NCI-H748 treated with DMSO at 0.1 percent for 48 hours (cell line): ENCODE measurements at places on chromosomes 5 and 9.

DNA sequence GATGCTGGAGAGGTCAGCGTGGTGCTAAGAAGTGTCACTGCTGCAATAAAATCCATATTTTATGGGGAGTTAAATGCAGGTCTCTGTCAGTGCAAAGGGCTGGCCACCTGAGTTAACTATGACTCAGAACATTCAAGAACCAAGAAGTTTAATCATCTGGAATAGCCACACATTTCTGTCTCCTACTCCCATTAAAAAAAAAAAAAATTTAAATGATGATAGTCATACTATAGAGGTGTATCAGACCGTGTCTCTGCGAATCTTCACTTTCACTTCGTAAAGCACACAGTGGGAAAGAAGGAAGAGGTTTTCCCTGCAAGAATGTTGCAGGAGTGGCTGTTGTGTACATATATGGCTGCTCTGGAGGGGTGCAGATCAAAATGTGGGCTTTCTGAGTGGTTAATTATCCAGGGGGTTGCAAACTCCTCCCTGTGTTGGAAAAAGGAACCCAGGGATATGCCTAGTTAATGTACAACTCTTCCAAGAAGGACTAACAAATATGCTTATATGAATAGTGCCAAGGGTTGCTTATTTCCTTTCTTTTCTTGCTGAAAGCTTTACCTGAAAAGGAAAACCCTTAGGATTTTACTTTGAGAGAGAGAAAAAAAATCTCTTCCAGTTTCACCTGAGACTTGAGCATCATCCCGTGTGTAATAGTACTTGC, 1.5 kb downstream of the CDH6 start:
- DNase-seq = no peak

GRCh38 chr5:8865686-8866374, 680.0 kb downstream of the SEMA5A start:
- no peak for DNase-seq

DNA sequence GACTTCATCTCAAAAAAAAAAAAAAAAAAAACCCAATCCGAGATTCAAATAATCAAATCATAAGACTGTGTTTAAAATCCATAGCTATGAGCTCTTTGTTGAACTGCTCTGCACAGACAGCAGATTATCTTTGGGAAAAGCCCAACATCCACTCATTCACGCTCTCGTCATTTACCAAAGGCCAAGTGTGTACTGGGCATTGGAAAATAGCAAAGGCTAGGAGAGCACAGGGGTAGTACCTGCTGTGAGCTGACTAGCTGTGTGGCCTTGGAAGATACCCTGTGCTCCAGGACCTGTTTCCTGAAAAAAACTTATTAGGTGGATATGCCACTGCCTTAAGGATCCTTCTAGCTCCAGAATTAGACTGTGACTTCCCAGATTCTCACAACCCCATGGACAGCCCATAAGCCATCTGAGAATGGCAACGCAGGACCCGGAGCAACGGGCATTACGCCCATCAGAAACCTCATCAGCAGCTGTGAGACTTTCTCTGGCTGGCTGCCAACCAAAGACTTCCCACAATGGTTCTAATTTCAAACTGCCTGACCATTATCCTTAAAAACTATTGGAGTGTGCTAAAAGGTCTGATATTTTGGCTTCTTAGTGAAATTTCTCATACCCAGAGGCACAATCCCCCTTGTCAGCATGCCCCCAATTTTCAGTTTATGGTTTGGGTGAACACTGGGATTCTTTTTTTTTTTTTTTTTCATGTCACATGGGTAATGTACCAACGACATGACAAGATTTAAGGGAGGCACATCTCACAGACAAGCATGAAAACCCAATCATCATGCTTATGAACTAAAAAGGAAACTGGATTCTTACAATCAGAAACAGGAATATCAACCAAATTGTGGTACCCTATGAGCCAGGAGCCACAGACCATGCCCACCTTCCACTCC, 16.8 kb downstream of the SERINC5 start:
- DNase-seq = peak; percentile 83

DNA sequence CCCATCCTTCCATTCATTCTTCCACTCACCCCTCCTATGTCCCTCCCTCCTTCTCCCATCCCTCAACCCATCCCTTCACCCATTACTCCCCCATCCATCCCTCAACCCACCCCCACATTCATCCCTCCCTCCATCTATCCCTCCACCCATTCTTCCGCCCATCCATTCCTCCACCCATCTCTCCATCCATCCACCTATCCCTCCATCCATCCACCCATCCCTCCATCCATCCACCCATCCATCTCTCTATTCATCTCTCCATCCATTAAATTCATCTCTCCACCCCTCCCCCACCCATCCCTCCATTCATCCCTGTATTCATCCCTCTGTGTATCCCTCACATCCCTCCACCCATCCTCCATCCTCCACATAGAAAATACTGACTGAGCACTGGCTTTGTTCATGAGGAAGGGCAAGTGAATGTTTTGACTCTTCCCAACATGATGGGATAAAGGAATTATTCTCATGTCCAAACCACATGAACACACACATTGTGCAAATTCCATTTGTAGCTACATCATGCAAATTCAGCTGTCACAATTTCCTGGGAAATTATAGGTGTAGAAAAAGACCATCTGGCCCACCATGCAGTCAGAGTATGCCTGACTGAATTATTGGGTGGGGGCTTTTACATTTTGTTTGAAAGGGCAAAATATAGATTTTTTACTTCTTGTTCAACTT, 6.9 kb upstream of the VAV2 start:
- DNase-seq = no peak

- no peak for DNase-seq
Observed at GRCh38 chr9:131382850-131383729, 10.8 kb upstream of the PRRC2B start.

DNA sequence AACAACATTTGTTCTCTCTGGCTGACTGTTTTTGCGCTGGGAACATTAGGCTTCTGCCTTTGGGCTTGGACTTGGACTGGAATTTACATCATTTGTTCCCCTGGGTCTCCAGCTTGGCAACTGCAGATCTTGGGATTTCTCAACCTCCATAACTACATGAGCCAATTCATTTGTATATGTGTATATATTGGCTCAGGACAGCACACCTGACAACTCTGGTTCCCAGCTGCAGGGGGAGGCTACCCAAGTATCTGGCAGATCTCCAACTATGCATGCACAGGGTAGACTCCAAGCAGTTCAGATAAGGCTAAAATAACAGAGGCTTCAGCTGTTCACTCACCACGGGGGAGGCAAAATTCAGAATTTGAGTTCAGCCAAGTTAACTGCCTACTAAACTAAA, 31.6 kb upstream of the F2RL1 start:
- DNase-seq = no peak
